Iris pigment epithelial cell (primary cell): ENCODE measurements at places on chromosomes 7 and 10.

- no peak for DNase-seq
Observed at GRCh38 chr10:13651969-13652720, 65.4 kb downstream of the PRPF18 start.

GRCh38 chr10:97508342-97508741, 9.6 kb downstream of the UBTD1 start:
- DNase-seq: peak; percentile 78

DNA sequence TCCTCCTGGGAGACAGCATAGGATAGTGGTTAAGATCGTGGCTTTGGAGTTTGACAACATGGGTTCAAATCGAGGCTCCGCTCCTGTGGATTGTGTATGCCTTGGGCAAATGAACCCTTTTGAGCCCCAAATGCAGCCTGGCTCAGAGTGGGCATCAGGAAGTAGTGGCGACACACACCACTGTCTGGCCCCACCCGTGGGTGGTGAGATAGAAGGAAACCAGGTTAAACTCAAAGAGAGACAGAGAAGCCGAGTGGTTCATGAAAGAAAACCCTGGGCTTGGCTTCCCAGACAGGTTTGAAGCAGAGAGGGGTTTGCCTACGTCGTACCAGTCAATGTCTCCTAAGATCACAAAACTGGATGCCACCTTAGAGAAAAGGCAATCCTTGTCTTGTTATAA, 57.7 kb downstream of the PRTFDC1 start:
- DNase-seq: no peak

GRCh38 chr10:115063701-115064658, 29.2 kb upstream of the ATRNL1 start:
- DNase-seq: no peak
